Occipital lobe (tissue), 3 donors: ENCODE measurements at places on chromosomes 13 and 19. TPM values are rescaled to one million over a fixed set of nuclear protein-coding genes. Genes with fewer than 3 reads are reported as not detected.

DNA sequence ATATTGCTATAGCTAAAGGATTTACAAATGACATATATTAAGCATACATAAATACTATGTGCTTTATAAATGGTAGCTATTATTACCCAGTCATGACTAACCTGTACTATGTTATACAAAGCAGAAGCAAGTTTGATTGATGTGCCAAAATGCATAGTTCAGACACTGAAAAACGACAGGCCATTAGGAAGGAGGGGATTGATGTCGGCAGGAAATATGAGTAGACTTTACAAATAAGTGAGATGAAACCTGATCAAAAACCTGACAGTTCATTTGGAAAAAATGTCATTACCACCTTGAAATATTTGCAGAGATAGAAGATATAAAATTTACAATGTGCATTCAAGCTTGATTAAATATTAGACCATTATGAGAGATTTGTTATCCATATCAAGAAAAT, 38.8 kb upstream of the TPP2 start:
- DNase-seq = no peak

CCDC169 gene
- total RNA-seq = 2.7 TPM

- DNase-seq = no peak
These were observed 2.4 kb upstream of the SIGLEC9 start for GRCh38 chr19:51122112-51122981.

NLRP5 gene
- not detected for total RNA-seq

C19orf33 gene
- not detected for total RNA-seq

DNA sequence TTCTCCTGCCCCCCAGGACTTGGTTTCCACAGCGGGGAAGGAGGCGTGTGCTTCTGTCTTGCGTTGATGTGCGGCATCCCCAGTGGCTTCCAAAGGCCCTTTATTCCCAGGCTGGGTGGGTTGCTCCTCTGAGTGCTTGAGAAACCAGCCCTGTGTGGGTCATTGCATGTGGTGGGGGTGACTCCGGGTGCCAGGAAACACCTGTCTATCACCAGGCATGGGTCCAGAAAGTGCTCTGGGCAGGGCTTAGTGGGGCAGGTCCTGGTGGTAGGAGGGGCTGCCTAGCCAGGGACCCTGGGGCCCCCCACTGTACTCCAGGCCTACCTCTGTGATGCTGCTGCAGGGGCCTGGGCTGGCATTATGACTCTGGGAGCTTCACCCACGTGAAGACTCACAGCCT, 9.6 kb downstream of the DDA1 start:
- DNase-seq = no peak

- peak; percentile 36 for DNase-seq
These were observed 25.6 kb downstream of the UBXN6 start for GRCh38 chr19:4431808-4432674.

URAD gene
- not detected for total RNA-seq

- DNase-seq = no peak
These were observed 18.8 kb downstream of the RFX1 start for GRCh38 chr19:13987101-13987890.

- no peak for DNase-seq
These were observed 68.4 kb downstream of the EPS15L1 start for GRCh38 chr19:16403151-16403977.

DNA sequence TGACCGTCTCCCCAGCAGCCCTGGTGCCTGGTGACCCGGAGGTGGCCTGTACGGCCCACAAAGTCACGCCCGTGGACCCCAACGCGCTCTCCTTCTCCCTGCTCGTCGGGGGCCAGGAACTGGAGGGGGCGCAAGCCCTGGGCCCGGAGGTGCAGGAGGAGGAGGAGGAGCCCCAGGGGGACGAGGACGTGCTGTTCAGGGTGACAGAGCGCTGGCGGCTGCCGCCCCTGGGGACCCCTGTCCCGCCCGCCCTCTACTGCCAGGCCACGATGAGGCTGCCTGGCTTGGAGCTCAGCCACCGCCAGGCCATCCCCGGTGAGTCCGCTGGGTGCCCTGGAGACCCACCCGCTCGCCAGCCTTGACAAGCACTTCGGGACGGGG, 2.2 kb downstream of the MADCAM1 start:
- no peak for DNase-seq
